ENCODE measurements at places on chromosomes 1 and 21.

DNA sequence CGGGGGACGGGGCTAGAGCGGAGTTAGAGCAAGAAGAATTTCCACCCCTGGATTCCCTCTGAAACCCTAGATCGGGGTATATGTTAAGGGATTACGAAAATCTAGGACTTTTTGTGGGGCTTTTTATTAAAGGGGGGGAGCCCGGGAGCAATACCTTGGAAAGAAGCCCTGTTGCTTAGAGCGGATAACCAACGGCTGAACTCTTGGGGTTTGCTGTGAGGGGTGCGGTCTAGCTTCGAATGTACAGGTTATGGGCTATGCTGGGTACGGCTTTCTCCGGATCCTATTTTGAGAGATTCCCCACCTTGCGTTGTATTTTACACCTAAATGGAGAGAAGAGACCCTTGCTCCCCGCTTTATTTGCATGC is 626 bp downstream of the DYRK3 start:
- H3K36me3 ChIP-seq, result no peaks in the 10 kb centered on the region
- peak overlapping the region; percentile 95 for H3K4me3 ChIP-seq
- no peak for DNase-seq
- H3K27ac ChIP-seq, result peak overlapping the region; percentile 65
- H3K27me3 ChIP-seq, result no peaks in the 10 kb centered on the region

GRCh38 chr1:155499953-155500639 is 62.5 kb downstream of the ASH1L start:
- H3K4me1 ChIP-seq, result peaks cover 8% of the 10 kb centered on the region
- H3K4me3 ChIP-seq, result no peak overlapping the region
- no peak for DNase-seq
- H3K36me3 ChIP-seq, result no peaks in the 10 kb centered on the region
- H3K27me3 ChIP-seq, result no peaks in the 10 kb centered on the region
- no peak overlapping the region for H3K27ac ChIP-seq

DNA sequence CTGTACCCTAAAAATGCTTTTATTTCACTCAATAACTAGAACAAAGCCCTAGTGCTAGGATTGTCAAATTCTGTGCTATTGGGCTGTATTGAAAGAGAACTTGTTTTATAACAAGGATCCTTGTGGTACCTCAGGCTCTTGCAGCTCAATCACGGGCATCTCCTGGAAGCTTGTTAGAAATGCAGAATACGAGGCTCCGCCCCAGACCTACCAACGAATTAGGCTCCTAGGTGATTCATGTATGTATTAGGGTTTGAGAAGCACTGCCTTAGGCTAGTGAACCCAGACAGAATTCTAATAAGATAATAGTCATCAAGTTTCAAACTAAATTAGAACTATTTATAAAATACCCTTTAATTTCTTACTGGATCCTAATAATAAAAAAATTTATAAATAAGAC is 45.6 kb downstream of the ZZZ3 start:
- no peaks in the 10 kb centered on the region for H3K36me3 ChIP-seq
- peaks cover 2% of the 10 kb centered on the region for H3K27me3 ChIP-seq

DNA sequence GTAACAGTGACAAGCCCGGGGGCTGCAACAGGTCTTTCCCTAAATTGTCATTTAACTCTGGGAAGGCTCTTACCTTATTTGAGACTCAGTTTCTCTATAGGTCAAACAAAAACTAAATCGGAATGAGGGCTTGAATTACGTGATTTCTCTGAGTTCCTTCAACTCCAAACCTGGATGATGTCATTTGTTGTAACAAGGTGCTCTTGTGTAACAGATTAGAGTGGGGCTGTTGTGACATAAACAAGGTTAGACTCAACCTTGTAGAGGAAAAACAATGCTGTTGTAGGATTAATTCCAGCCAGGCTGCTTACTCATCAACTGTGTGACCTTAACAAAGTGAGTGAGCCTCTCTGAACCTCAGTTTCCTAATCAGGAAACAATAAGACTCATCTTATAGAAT is 74.4 kb downstream of the SUSD4 start:
- no peaks in the 10 kb centered on the region for H3K36me3 ChIP-seq
- DNase-seq, result no peak
- H3K27me3 ChIP-seq, result no peaks in the 10 kb centered on the region
- H3K27ac ChIP-seq, result no peak overlapping the region
- no peaks in the 10 kb centered on the region for H3K4me1 ChIP-seq
- H3K4me3 ChIP-seq, result no peak overlapping the region

- H3K27ac ChIP-seq, result peak overlapping the region; percentile 43
- no peak for DNase-seq
- peak overlapping the region; percentile 83 for H3K4me3 ChIP-seq
These were observed 791 bp upstream of the PIK3R3 start for GRCh38 chr1:46133181-46133658.

- H3K4me1 ChIP-seq, result no peaks in the 10 kb centered on the region
- no peak overlapping the region for H3K27ac ChIP-seq
- no peaks in the 10 kb centered on the region for H3K27me3 ChIP-seq
- DNase-seq, result no peak
These were observed 207.6 kb upstream of the NFIA start for GRCh38 chr1:60874718-60875117.

DNA sequence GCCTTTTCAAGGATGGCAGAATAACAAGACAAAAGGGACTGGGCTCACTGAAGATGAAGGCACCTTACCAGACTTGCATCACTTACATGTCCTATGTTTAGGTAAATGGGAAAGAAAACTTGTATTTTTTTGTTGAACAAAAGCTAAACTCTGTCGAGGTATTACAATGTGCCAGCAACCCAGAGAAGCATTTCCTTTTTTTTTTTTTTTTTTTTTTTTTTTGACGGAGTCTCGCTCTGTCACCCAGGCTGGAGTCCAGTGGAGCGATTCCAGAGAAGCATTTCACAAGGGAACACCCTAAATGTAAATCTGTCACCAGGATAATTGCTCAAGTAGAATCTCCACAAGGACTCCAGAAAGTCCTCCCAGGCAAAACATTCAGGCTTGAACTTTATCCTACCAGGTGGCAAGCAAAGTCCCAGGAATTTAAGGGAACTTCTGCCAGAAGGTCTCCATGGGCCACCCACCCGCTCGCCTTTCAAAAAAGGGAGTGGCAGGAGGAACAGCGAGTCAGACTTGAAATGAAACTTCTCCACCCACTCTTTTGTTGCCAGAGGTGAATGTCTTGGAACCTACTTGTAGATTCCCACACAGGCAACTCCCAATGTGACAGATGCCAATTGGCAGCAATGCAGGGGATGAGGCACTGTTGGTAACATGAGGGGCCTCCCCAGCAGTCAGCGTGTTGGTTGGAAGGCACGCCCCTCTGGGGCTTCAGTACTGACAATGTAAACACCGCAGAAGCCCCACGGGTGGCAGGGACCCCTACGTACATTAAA is 125.0 kb downstream of the TIAM1 start:
- H3K4me3 ChIP-seq, result no peak overlapping the region
- H3K27me3 ChIP-seq, result no peaks in the 10 kb centered on the region
- H3K4me1 ChIP-seq, result peaks cover 2% of the 10 kb centered on the region
- H3K27ac ChIP-seq, result no peak overlapping the region
- no peaks in the 10 kb centered on the region for H3K36me3 ChIP-seq
- no peak for DNase-seq

DNA sequence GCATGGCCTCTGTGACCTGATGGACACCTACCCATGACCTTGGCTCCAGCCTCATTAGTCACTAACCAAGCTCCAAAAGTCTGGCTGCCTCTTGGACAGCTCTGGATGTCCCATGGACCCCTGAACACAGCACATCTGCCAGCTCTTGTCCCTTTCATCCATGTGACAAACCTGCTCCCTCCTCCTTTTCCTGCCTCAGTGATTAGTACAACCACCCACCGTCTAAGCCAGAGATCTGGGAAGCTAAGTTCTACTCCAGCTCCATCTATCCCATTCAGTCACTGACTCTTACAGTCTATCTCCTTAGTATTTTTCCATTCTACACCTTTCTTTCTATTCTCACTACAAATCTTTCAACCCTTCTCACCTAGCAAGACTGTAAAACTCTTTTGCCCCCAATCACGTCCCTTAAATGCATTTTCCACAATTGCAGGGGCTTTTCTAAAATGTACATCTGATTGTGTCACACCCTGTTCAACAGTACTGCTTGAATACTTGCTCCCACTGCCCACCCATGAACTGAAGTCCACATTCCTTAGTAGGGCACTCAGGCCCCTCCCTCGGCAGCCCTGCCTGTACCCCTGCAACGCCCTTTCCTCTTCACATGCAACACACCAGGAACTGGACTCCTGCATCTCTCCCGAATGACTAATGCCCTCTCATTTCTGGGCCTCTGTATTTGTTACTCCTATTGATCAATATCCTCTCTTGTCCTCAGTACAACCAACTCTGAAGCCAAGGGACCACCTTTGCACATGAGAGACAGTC is 7.2 kb downstream of the GPN2 start:
- no peak overlapping the region for H3K4me3 ChIP-seq
- H3K27ac ChIP-seq, result no peak overlapping the region
- DNase-seq, result no peak
- H3K4me1 ChIP-seq, result no peaks in the 10 kb centered on the region
- H3K36me3 ChIP-seq, result no peaks in the 10 kb centered on the region
